Anterior cingulate cortex (tissue), 58 donors: ENCODE measurements at places on chromosomes 13 and 19.

GRCh38 chr19:35034005-35034502 lies 3.8 kb downstream of the SCN1B start:
- DNase-seq = no peak

- DNase-seq = no peak
Measured at GRCh38 chr13:96252903-96253302, 163.0 kb downstream of the HS6ST3 start.

GRCh38 chr19:50365434-50366306 lies at the start of gene NAPSA:
NAPSA (minus strand) TSS chr19:50365639; CDS start chr19:50365621, 18 bp downstream.
- no peak for DNase-seq

- DNase-seq = no peak
Measured at GRCh38 chr19:2561221-2561620, 85.3 kb downstream of the GADD45B start.

- no peak for DNase-seq
Measured at GRCh38 chr13:43470610-43471009, 316.2 kb downstream of the ENOX1 start.

DNA sequence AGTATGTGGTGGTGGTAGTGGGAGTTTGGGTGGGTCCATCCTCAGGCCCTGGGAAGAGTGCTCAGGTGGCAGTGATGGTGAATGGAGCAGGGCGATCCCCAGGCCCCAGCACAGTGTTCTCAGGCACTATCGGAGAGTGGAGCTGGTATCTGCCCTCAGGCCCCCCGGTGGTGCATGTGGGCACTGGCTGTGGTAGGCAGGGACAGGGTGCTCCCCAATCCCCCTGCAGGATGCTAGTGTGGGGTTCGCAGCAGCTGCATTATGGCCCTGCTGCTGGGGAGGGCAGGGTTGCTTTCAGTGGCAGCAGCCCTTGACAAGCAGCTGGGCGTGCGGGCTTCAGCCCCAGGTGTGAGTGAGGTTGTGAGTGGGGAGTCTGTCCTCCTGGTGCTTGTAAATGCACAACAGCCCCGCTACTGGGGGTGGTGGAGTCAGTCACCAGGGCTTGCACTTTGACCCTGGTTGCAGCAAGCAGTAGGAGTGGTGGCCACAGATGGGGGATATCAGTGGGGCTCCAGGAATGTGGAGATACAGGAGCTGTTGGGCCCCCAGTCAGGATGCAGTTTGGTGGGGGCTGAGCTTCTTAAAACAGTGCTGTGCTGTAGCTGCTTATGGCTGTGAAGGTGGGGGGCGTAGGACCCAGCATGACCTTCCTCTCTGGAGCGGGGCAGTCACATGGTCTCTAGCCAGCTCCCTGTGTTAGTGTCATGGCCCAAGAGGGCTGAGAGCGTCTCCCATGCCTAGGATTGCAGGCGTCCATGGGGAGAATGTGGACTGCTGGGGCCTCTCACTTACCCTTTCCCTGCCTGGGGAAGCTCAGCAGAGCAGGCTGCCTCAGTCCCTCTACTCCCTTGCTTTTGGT lies 38.7 kb upstream of the ARHGEF7 start:
- no peak for DNase-seq

DNA sequence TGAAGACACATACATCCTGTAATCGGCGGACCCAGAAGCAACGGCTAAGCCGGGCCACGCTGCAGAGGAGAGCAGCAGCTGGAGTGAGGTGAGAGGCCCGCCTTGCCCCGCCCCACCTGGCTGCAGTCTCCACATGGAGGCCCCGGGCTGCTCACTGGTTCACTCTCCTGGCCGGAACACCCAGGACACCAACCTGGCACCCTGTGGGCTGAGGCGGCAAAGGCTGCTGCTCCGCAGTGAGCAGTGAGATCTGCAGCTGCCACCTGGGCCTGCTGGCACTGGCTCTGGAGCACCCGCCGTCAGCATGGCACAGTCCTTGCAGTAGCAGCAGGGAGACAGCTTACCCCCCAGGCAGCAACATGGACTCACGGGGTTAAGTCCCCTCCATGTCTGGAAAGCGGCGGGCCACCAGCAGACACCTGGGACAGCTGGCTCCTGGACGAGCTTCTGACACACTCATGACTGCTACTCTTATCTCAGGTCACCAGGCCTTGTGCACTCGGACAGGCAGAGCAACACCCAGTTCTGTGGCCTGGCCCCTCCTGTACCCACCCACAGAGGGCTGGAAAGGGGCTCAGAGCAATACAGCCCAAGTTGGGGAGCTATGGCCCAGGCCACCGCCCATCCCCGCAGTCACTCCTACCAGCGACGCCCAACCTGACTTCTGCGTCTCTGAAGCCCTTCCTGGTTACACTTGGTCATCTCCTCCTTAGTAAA lies 13.2 kb upstream of the KPTN start:
- DNase-seq = no peak

GRCh38 chr13:51923983-51924539 lies 62.3 kb downstream of the CCDC70 start:
- no peak for DNase-seq

DNA sequence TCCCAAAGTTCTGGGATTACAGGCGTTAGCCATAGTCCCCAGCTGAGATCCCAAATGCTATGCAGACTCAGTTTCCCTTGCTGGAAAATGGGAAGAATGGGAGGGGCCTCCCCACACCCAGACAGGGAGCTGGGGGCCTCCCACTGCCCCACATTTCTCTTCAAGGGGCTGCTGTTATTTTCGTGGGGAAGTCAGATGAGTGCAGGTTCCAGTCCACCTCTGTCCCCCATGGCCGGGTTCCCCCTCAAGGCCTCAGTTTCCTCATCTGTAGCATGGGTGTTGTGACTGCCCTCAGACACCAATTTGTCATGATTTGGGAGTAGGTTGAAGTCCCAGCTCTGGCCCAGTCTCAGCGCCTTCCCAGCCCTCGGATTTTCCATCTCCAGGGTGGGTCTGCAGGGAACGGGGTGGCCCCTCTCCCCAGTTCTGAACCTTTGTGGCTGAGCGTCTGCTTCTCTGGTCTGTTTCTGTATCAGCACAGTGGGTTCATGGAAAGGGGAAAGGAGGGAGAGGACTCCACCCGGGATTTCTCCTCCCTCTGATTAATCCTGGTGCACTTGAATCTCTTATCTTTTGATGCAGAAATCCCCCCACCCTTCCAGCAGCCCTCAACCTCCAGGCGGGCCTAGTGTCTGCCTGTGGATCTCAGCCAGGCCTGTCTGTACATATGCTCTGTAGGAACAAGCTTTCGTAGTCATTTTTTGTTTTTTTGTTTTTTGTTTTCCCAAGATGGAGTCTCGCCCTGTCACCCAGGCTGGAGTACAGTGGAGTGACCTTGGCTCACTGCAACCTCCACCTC lies 12.2 kb downstream of the NFIC start:
- DNase-seq = no peak

DNA sequence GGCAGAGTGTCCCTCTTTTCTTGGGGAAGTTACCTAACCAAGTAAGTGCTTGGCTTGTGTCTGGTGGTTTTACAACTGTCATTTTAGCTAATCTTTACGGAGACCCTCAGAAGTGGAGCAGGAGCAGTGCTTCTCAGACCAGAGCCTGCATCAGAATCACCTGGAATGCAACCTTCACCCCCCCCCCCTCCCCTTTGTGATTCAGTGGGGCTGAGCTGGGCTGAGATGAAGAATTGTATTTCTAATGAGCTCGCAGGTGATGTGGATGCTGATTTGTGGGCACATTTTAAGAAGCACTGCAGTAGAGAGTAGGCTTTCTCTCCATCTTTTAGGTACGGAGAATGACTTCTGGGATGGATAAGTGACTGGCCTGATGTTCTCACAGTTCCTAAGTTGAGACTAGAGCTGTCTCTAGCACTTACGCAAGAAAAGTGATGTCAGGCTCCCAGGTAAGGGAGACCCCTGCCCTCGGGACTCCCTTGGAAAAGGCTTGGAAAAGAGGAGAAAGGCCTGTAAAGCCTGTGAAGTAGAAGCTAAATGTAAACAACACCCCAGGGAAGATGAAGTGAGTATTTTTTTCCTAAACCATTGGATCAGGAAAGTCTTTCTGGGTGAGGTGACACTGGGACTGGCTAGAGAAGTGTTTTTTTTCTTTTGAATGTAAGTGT lies 23.3 kb upstream of the RNF113B start:
- no peak for DNase-seq

GRCh38 chr19:30547246-30547645 lies 175.1 kb downstream of the ZNF536 start:
- DNase-seq = no peak

GRCh38 chr19:5002143-5002542 lies 33.2 kb downstream of the KDM4B start:
- DNase-seq = no peak

- DNase-seq = no peak
Measured at GRCh38 chr13:79919091-79919490, 421.8 kb downstream of the SPRY2 start.

GRCh38 chr19:49952479-49952836 lies 8.5 kb downstream of the SIGLEC11 start:
- DNase-seq = no peak

- no peak for DNase-seq
Measured at GRCh38 chr13:23671377-23671776, 101.2 kb downstream of the TNFRSF19 start.

DNA sequence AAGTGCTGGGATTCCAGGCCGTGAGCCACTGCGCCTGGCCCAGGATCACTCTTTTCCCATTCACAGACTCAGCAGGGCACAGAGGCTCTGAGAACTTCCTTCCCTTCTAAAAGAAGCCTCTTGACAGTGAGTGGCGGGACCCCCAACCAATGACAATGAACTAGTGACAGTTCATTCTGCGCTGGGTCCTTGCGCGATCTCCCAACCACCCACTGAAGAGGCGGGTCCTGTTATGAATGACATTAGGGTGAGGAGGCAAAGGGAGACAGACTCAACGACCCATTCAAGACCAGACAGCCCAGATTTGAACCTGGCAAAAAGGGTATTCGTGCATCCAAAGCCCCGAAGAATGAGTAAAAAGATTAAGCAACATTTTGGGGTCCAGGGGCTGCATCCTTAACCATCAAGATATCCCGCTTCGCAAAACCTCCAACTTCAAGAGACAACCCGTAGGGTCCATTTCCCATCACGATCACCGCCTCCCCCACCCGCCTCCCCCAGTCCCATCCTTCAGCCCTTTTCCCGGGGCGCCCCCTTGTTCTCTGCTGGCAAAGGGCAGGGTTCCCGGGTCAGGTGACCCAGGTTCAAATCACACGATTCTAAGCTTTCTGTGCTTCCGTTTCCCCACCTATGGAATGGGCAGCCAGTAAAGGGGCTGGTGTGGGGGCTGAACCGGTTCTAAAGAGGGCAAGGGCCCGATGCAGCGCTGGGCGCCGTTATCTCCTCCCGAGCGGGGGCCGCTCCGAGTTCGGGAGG lies 719 bp downstream of the SUGP2 start:
- peak; percentile 77 for DNase-seq

GRCh38 chr19:42606660-42607351 lies 12.1 kb upstream of the CEACAM8 start:
- peak; percentile 49 for DNase-seq

GRCh38 chr19:36097036-36097435 lies 13.9 kb upstream of the OVOL3 start:
- DNase-seq = peak; percentile 41

DNA sequence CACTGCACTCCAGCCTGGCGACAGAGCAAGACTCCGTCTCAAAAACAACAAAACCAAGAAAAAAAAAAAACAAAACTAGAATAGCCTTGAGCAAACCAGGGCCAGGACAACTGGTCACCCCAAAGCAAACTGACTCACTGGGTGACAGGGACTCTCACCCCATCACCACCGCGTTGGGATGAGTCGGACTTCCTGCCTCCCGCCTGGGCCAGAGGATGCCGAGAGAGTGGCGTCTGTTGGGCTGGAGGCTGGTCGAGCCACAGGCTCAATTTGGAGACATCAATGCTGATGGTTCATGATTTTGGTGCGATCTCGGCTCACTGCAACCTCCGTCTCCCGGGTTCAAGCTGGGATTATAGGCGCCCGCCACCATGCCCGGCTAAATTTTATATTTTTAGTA lies 11.6 kb downstream of the TMPRSS9 start:
- no peak for DNase-seq

DNA sequence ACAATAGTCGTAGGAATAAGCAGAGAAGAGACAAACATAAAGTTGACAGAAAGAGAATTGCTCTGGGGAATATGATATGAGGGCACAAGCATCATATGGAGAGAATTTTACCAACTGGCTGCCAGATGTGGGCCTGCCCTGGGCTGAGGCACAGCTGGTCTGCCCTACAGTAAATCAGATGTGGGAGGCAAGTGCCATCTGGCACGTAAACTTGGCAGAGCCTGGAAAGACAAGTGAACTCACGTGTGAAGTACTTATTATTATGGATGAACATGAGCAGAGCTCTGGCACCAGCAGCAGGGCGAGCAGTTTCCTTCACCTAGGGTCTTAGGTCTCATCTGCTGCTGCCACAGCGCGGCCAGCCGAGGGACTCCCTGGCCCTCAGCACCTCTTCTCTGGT lies 20.6 kb downstream of the PCDH8 start:
- no peak for DNase-seq

DNA sequence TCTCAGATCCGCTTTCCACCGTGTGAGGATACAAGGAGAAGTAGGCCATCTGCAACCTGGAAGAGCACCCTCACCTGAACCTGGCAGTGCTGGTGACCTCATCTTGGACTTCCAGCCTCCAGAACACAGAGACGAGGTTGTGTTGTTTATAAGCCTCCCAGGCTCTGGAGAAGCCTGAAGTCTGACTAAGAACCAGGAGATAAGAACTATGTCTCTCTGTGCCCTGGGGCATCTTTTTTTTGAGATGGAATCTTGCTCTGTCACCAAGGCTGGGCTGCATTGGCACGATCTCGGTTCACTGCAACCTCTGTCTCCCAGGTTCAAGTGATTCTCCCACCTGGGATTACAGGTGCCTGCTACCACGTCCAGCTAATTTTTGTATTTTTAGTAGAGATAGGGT lies 14.5 kb downstream of the FCGBP start:
- no peak for DNase-seq

DNA sequence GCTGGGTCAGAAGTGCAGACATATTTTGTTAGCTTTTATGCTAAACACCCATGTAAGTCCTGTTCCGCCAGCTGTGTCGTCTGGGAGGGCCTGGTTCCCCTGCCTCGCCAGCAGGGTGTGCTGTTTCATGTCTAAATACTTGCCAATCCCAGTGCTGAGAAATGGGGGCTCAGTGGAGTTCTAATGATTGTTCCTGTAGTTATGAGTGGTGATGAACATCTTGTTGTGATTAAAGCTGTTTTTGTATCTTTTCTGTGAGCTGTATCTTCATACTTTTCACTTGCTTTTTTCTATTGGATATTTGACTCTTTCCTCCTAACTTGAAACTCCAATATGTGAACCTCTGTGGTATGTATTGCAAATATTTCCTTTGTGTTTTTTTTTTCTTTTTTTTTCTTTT lies 32.7 kb downstream of the KDM4B start:
- DNase-seq = no peak

GRCh38 chr13:43365039-43365344 lies 341.6 kb downstream of the DNAJC15 start:
- DNase-seq = no peak

DNA sequence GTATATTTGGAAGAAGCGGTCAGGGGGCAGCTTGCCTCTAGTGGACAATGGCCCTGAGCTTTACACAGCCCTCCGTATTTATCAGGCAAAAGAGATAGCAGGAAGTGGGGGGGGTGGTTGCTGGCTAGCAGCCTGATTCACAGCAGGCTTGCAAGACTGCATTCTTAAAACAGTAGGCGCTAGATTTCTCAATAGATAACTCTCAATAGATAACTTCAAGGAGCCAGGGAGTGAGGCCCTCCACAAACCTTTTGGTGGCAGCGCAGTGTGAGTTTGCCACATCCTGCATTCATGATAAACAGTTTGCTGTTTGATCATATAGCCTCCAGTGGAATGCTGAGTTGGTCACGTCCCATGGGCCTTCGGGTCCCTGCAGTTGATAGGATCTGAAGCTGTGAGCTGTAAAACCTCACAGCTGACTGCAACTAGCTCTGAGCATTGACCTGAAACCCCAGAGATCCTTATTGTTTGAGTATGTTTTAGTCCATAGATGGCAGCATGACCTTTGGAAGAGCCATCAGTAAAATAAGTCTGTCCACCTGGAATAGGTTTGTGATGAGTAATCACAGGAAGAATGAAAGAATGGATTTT lies 12.2 kb downstream of the FPR3 start:
- DNase-seq = no peak
